ENCODE measurements at places on chromosomes 1 and 21.

GRCh38 chr1:57489358-57490036 is 65.6 kb upstream of the DAB1 start:
- DNase-seq, result no peak

- DNase-seq, result no peak
Measured at GRCh38 chr1:111847466-111847865, 91.8 kb downstream of the DDX20 start.

DNA sequence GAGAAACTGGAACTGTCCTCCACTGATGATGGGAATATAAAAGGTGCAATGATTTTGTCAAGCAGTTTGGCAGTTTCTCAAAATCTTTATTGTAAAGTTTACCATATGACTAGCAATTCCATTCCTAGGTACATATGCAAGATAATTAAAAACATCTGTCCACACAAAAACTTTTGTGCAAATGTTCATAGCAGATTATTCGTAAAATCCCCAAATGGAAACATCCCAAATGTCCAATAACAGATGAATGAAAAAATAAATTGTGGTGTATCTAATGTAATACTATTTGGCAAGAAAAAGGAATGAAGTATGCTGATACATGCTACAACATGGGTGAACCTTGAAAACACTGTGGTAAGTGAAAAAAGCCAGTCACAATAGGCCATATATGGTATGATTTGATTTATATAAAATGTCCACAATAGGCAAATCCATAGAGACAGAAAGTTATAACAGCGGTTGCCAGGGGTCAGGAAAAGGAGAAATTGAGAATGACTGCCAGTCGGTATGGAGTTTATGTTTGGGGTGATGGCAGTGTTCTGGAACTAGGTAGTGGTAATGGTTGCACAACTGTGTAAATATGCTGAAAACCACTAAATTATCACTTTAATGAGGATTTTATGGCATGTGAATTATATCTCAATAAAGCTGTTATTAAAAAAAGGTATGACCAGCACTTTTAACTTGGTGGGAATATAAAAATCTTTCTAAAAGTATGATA is 81.7 kb upstream of the BEND5 start:
- DNase-seq, result no peak

- no peak for DNase-seq
Measured at GRCh38 chr1:3978990-3979325, 78.9 kb upstream of the C1orf174 start.

GRCh38 chr1:216310776-216311175 is 112.5 kb downstream of the USH2A start:
- DNase-seq, result no peak

DNA sequence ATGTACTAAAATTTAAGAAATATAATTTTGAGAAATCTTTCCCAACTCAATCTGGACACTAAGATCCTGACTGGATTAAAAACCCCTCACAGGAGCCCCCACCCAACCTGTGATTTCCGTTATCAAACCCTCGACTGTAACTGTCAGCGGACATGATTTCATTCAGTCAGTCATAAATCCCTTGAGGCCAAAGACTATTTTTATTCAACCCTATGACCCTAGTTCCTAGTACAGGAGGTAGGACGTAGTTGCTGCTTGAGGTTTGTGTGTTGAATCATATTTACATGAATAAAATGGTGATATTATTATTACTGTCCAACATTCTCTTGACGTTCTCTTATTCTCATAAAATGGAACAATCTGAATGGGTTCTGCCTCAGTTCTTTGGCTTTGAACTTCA is 73.1 kb upstream of the DYNLT5 start:
- DNase-seq, result no peak

DNA sequence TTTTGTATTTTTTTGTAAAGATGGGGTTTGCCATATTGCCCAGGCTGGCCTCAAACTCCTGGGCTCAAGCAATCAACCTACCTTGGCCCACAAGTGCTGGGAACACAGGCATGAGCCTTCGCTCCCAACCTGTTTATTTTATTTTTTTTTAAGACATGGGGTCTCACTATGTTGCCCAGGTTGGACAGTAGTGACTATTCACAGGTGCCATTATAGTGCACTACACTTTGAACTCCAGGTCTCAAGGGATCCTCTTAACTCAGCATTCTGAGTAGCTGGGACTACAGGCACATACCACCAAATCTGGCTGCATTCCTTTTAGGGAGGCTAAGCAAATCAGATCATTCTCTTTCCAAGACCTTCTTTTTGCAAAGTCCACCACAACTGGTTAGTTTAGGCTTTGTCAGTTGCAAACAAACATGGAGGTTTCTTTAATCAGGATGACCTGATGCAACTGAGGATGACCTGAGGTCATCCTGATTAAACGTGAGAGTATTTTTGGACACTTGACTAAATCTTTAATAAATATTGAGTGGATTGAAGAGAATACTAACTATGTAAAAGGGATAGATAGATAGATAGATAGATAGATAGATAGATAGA is 30.0 kb upstream of the RALGPS2 start:
- no peak for DNase-seq

DNA sequence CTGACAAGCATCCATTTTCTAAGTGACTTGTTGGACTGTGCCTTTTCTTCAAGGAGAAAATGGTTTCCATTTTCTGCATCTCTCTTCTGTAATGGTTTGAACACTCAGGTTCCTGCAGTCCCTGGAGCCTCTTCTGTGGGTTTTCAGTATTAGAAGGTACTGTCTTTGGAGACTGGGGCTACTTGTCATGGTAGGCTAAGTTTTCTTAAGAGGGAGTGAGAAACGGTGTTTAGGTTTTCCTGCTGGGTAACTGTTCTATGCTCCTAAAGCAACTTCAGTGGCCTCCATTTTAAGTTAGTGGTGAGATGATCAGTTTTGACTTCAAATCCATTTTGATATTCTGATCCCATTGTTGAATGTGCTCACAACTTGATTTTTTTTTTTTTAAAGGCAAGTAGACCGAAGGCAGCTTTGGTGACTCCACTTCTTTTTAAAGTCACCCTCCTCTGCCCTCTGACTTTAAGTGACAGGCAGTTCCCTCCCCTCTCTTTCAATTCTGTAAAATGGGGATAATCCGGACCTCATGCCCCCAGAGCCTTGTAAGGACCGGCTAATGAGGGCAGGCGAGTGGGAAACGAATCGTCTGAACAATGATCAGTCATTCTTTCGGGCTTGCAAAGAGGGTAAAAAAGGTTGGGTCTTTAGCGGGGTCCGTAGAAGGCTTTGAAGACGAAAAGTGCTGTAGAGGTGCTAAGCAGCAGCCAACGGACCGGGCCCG is 1.0 kb upstream of the ARID1A start:
- DNase-seq, result no peak

DNA sequence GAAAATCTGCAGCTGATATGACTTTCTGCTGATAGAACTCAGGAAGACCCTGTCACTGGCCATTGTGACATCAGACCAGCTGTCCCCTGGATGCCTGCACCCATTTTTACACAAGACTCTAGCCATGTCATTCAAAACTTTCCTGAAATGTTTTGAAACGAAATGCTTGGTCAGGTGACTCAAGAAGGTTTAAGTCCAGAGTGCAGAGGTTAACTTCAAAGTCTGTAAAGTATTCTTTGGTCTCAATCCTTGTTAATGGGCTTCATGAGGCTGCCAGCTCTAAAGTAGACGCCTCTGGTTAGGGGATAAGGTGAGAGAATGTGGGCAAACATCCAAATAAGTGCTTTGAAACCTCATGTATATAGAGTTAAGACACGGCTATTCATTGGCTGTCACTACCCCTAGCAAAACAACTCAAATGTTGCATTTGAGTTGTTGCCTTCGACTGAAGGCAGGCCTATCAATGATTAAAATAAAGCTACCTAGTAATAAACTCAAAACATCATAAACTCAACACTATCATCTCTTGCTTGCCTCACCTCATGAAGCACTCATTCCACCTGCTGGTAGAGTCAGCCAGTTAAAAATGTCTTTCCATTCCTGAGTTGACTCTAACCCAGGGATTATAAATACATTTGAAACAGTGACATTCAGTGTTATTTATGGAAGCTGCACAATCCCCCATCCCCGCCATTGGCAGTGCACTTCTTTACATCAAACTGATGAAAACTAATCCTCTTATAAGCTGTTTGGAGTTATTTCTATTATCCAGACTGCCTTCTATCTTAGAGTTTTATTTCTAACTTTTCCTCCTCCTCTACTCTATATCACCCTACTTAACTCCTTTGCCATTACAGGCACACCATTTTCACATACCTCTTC is 26.0 kb downstream of the RABIF start:
- no peak for DNase-seq

DNA sequence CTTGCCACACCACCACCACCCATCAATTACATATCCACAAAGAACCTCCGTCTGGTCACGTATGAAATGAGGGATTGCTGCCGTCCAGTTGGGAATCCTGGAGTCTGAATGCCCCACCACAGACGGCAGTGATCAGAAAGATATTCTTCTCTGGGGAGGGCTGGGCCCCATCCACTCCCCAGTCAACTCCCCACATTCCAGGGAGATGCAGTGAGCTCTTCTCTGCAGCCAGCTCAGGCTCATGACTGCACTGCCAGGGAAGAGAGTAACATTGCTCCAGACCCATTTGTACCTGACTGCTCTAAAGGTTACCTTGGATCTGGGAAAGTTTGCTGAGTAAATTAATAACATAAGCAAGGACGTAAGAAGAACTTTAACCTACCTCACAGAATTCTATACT is 18.3 kb downstream of the DEGS1 start:
- no peak for DNase-seq

DNA sequence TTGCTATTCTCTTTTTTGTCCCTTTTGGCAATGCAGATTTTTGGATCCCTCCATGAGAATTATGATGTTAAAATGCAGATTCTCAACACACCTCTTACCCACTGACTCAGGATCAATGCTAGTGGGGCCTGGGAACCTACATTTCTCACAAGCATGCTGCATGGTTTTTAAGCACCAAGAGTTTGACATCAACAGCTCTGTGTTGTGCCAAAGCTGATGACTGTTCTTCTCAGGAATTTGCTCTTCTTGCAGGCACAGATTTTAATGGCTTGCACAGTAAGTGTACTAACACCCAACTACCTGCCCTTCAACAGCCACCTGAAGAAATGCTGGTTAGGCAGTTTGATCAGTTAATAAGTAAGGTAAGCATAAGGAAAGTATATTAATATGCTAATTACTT is 468.7 kb downstream of the PTBP2 start:
- no peak for DNase-seq

GRCh38 chr1:240169188-240169587 is 77.5 kb downstream of the FMN2 start:
- no peak for DNase-seq

GRCh38 chr1:85734931-85735330 is 26.7 kb upstream of the ZNHIT6 start:
- DNase-seq, result no peak

DNA sequence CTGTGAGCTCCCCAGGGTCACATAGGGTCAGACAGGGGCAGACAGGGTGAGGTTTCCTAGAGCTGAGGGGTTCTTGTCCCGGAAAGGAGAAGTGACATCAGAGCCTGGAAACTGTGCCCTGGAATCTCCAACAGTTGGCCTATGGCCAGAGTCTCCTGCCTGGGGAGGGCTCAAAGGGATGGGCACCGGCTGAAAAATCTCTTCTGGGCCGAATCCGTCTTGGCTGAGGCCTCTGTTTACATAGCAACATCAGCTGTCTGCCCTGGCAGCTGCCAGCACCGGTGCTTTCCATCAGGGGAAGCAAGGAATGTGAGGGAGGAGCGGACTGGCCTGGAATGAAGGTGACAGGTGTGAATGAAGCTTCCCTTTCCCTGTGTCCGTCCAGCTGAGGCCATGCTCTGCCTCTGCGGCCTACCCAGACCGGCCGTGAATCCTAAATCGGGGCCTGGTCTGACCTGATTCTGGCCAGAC is 30.7 kb downstream of the VASH2 start:
- DNase-seq, result no peak

DNA sequence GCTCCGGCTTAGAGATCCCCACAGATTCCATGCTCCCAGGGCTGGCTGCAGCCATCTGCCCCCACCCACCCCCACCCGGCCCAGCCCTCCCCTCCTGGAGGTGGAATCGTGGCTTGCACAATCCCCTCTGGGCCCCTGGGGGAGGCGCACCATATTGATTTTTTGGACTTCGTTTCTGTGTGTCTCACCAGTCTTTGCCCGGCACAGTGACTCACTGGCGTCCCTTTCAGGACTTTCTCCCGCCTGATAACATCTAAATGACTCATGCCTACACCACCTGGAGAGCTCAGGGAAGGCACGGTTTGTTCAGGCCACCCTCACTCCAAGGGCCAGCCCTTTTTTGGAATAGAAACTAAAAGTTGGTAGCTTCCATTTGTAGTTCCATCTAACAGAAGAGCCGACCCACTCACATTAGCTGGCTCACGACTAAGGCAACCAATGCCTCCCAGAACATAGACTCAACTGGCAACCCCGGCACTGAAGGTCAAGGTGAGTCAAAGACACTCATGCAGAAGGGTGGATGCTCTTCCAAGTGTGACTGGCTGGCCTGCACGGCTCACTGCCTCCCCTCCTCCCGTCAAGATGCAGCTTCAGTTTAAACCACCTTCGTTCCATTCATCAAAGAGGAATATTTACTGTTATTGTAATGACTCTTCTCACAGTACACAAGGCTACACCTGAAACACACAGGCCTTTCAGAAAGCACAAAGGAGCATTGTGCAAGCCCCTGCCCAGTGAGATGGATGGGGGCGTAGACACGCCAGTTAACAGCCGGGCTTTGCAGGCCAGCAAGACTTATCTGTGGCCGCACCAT is 18.1 kb upstream of the ETS2 start:
- DNase-seq, result no peak

- no peak for DNase-seq
Measured at GRCh38 chr1:119565131-119565772, 58.2 kb downstream of the HSD3B1 start.

DNA sequence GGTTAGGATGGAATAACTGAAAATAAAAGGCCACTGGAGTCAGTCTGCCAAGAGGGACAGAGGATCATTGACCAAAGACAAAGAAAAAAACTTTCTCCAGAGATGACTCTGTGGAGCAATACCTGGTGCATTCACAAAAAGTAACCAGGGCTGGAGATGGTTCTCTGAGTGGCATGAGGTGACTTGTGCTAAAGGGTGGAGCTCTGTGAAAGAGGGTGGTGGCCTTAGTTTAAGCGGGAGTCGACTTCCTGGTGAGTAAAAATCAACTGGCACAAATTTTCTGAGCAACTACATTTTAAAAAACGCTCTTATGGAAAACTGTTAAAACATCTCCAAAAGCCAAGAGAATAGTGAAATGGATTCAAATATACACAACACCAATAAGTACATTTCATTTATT is 10.0 kb downstream of the NHLH2 start:
- DNase-seq, result no peak

GRCh38 chr21:32337206-32337605 is 38.6 kb downstream of the MRAP start:
- DNase-seq, result no peak

GRCh38 chr1:18955441-18956192 is 859 bp downstream of the IFFO2 start:
- DNase-seq, result peak; percentile 49

- DNase-seq, result no peak
Measured at GRCh38 chr1:231561647-231562383, 33.3 kb downstream of the TSNAX start.
